ENCODE measurements at places on chromosomes 5 and 9.

DNA sequence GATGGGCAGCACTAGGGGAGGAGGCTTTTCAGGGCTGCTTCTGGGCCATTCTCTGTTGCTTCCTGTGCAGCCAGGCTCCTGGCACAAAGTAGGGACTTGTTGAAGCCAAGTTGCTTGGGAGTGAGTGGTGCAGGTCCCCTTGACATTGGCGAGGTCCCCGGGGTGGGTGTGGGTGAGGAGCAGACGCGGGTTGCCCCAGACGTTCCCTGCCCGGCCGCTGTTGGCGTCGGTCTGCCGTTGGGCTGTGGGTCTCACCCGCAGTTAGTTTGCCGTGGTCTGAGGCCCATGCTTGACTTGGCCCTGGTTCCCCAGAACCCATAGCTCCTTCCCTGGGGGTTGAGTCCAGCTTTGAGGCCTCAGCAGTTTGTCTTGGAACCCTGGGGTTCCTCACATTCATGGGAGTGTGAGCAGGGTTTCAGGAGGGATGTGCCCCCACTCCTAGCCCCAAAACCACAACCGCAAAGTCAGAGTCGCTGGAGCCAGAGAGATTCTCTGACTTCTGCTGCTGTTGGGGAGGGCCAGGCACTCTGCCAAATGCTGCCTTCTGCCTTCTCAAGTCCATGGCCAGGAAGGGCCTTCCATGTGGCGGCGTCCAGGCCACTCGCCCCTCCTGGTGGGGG is 77.5 kb downstream of the RXRA start:
- DNase-seq = no peak

DNA sequence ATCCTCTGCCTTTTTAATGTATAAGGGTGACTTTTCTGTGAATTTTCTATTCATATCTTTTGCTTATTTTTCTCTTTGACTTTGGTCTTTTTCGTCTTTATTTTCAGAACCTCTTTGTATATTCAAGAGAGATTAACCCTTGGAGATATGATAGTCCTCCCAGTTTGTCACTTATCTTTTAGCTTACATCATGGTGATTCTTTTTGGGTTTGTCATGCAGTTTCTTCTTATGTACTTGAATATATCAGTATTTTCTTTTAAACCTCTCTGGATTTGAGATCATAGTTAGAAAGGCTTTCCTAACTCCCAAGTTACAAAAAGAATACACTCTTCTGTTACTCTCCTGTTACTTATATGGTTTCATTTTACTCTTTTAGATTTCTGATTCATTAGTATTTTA is 27.5 kb upstream of the GPR21 start:
- no peak for DNase-seq

DNA sequence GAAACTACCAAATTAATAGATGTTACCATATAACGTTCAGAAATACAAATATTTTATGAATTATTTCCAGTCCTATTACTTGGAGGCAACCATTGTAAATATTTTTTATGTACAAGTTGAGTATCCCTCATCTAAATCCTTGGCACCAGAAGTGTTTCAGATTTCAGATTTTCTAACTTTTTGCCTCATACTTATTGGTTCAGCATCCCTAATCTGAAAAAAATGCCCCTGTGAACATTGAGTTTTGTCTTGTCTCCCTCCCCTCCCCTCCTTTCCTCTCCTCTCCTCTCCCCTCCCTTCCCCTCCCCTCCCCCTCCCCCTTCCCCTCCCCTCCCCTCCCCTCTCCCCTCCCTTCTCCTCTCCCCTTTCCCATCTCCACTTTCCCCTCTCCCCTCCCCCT is 40.6 kb downstream of the UBAP1 start:
- DNase-seq = no peak

DNA sequence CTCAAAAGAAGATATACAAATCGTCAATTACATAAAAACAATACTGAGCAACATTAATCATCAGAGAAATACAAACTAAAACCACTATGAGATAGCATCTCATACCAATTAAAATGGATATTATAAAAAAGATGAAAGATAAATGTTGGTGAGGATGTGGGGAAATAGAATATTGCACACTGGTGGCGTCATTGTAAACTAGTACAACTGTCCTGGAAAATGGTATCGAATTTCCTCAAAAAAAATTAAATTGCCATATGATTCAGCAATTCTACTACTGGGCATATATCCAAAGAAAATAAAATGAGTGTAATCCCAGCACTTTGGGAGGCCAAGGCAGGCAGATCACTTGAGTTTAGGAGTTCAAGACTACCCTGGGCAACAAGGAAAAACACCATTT is 326.0 kb upstream of the FTMT start:
- no peak for DNase-seq

DNA sequence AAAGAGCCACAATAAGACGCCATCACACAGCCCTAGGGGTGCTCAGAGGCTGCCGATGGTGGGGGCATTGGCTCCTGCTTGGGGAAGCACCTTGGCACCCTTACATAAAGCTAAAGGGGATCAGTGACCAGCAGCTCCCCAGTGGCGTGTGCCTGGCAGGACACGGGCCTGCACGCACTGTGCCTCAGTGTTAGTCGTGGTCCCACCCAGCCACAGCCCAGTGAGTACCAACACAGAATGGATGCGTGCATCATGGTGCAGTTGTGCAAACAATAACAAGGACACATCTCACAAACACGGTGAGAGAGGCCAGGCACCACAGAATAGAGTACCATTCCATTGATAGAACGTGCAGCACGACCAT is 103.2 kb downstream of the WNK2 start:
- DNase-seq = no peak

- no peak for DNase-seq
Measured at GRCh38 chr5:126070481-126070880, 352.7 kb upstream of the GRAMD2B start.

- no peak for DNase-seq
Measured at GRCh38 chr5:6175172-6175854, 203.0 kb downstream of the MED10 start.

DNA sequence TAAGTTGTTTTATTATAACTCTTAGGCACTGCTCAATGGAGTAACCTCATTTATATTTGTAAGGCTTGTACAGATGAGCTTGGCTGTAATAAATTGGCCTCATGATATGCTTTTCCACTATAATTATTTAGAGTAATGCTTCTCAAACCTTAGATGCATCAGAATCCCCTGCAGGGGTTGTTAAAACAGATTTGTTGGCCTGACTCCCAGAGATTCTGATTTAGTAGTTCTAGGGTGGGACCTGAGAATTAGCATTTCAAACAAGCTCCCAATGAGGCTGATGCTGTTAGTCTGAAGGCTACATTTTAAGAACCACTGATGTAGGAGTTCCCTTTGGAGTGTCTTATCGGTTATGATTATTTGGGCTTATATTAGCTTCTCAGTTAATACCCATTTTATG is 38.2 kb upstream of the ARSB start:
- no peak for DNase-seq

DNA sequence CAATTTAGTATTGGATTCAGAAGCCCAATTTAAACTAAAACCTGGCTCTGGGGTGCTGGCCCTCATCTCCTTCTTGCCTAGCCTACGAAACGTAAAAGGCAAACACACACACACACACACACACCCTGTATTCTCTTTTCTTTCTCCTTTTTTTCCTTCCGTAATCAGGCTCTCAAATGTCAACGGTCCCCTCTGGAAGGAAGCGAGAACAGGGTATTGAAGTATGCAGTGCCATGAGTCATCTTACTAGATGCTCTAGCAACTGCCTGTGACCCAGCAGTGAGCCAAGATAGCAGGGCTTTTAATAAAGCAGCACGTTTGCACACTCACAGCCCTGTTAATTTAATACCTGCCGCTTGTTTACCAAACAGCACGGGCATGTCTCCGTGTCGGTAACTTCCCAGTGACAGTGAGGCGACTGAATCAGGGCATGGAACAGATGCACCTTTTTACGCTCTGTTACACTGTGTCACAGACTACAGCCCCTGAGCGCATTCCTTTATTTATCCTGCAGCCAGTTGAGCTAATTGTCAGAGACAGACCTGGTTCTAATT is 243.8 kb downstream of the BNC2 start:
- no peak for DNase-seq

Measured in stimulated activated CD4-positive, alpha-beta T cell treated with anti-CD3 and anti-CD28 coated beads, Interleukin-12 subunit alpha, Interleukin-12 subunit beta, amount 100 ng/mL, for 4 hours (primary cell).